ENCODE measurements at places on chromosomes 11 and 22. TPM values are rescaled to one million over a fixed set of nuclear protein-coding genes. Genes with fewer than 3 reads are reported as not detected.

AGBL2 gene
- total RNA-seq, result 1.5 TPM

CEP126 gene
- 0.58 TPM for total RNA-seq

CDC45 gene
- total RNA-seq, result 71.3 TPM

RASD2 gene
- 0.05 TPM for total RNA-seq

PDGFB gene
- 12.4 TPM for total RNA-seq

CEND1 gene
- not detected for total RNA-seq

All from HT-29 (cell line).